Ureter (tissue), 1 donor: ENCODE measurements at places on chromosomes 16 and 17.

GRCh38 chr17:16215002-16215272 lies 397 bp downstream of the NCOR1 start:
- peak; percentile 63 for DNase-seq

GRCh38 chr17:30950669-30951399 lies 20.0 kb upstream of the RNF135 start:
- DNase-seq = peak; percentile 75

DNA sequence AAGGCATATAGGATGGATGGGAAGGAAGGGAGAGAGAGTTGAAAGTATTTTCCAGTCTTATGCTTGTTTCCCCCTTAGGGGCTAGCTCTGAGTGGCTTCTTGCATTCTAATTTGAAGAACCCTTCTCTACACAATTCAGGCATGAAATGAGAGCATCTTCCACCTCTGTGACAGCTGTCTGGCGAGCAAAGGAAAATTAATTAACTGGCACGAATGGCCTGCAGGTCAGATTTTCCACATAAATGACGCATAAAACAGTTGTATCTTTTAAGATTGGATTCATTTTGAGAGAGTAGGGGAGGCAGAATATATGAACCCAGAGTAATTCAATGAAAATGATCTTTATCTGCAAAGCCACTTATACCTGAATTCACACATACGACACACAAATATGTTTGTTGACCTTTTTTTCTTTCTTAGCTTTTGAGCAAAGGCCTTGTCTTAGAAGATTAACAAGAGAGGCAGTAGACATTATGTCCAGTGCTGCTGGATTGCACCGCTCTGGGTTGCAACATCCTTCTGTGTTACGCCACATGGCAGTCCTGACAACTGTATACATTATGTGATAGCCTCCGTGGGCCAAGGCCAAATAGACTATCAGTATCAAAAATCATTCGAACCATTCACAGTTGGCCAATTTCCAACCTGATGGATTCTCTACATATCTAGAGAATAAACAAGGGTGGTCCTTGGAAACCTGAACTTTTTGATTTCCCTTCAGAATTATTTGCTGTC lies 173.0 kb upstream of the GOT2 start:
- no peak for DNase-seq

DNA sequence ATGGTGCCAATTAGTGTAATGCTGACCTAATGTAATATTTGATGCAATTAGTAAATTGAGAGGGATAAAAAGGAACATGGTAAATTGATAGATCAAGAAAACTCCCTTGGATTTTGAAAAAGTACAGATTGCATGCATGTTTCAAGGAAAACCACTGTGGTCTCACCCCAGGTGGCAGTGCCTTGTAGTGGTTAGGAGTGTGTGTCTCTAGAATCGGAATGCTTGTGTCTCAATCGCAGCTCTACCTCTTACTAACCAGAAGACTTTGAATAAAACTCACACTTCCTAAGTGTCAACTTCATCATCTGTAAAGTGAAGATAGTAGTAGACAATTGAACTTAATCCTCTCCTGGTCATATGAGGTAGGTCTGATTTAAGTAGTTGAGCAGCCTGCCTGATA lies 128.9 kb upstream of the GOT2 start:
- DNase-seq = no peak

DNA sequence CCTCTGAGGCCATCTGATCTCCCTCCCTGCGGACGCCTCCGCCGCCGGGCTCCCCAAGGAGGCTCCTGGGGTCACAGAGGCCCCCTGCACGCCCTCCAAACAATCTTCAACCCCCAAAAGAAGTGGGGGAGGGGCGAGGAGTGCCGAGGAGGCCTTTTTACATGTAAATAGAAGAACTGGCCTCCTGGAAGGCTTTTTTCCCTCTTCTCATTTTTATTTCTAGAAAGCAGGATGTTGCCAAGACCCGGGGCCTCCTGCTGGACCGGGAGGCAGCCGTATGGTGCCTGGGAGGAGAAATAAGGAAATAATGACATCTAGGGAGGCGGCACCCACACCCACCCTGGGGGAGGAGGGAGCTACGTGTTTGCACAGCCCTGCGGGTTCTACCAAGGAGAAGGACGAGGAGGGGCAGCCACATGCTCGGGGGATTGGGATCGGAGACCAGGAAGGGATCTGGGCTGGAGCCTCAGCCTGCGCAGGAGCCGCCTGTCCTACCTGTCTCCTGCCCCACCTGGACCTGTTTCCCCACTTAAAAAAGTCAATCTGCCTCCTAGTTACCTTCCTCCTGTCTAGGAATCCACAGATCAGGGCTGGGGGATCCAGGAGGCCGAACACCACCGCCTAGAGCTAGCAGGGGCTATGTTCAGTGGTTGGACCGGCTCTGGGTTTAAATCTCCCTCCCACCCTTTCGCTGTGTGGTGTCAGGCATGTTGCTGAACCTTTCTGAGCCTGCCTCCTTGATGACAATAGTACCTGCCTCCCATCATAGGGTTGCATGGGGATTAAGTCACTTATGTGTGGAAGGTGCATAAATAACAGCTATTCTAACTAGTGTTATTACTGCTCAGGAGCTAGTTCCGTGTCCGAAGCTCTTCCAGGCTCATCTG lies 175.7 kb upstream of the GSE1 start:
- DNase-seq = peak; percentile 85

DNA sequence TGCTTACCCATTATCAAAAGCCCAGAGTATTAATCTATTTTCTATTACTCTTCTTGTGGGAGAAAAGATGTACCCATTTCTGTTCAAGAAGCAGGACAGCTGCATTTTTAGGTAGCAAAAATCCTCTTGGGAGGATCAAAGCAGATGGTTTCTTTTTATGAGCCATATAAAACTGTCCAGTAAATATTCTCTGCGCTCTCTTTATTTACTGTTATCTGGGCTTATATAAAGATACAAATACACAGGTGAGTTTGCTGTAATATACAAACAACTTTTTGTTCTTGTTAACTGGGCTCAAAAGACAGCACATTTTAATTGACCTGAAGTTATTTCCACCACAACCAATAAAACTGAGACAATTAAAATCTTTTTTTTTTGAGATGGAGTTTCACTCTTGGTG lies 10.1 kb downstream of the PHF12 start:
- no peak for DNase-seq
